Stimulated activated CD4-positive, alpha-beta T cell treated with anti-CD3 and anti-CD28 coated beads, Interleukin-2, amount 100 ng/mL, for 4 hours (primary cell): ENCODE measurements at places on chromosomes 16 and 17.

DNA sequence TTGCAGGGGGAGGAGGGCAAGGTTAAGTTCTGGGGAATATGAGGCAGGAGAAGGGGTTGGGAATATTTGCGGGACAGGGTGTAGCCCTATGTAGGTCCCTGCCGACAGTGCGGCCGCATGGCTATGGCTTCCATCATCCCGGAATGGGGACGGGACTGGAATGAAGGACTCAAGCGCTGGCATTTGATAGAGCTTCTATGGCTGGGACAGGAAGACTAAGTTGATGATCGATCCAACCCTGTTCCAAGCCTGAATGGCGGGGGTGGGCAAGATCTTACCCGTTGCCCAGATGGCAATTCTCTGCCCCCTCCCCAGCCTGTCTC lies 47.1 kb downstream of the SRCIN1 start:
- DNase-seq = no peak

DNA sequence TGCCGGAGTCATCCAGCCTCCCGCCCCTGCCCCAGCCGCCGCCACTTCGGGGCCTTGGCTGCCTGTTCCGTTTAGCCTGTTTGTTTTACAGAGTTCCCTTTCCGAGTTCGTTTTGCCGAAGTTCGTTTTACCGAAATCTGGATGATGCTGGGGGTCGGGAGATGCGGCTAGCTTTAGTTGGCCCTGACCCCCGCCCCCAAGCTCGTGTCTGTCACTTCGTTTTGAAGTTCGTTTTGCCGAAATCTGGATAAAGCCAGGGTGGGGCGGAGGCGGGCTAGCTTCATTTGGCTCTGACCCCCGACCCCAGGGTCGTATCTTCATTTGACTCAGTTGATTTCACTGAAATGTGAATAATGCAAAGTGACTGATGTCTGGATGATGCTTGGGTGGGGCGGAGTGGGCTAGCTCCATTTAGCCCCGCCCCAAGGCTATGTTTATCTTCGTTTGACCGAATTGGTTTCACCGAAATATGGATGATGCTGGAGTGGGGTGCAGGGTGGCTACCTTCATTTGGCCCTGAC lies 591 bp downstream of the PSMD7 start:
- peak; percentile 9 for DNase-seq

- no peak for DNase-seq
Measured at GRCh38 chr17:41140360-41141131, at the start of gene KRTAP4-6. Gene KRTAP4-6, minus strand, starts transcription at chr17:41140544. Its CDS starts 57 bp downstream, at chr17:41140487.

DNA sequence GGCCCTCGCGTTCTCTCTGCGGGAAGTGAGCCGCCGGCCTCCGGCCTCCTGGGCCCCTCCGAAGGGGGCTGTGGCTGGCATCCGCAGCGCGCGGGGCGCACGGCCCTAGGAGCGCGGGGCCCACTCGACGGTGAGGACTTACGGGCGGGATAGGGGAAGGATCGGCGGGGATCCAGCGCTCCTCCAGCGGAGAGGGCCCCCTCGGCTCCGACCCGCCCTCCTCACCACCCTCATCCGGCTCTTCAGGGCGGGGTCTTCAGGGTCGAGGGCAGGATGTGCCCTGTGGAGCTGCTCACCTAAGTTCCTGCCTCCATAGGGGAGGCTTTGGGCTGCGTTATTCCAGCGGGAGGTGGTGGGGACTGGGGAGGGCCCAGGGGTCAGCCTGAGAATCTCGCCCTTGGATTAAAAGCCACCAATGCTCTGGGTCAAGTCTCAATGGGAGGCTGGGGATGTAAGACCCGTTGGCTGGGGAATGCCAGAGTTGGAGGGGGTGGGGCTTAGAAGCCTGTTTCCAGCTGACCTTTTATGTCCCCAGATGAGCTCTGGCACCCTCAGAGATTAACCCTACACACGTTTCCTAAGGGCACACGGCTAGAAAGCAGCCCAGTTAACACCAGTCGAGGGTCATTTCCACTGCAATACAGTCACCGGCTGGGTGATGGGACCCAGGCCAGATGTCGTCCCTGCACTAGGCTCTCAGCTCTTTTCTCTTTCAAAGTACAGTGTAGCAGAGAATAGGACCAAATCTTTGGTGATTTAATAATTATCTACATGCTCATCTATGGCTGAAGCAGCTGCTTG lies 13.4 kb downstream of the TBX2 start:
- DNase-seq = no peak

GRCh38 chr17:15106540-15106939 lies 158.6 kb downstream of the PMP22 start:
- DNase-seq = no peak

DNA sequence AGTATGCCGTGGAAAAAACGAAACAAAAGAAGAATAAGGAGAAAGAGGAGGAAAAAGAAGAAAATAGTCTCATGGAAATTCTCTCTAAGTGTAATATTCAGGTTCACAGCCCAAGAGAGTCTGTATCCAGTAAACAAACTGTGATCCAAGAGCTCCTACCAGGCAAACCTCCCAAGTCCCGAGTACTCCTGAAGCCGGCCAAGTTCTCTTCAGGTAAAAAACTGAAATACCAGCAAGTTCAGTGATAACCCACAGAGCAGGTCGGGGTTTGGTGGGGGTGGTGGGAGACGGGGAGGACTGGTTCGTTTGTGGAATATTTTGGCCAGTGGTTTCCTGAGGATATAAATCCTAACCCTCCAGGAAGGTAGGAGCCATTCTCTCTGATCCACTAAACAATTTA lies 8.5 kb upstream of the TVP23B start:
- DNase-seq = no peak

GRCh38 chr17:76337413-76337777 lies 16.3 kb downstream of the PRPSAP1 start:
- DNase-seq = no peak

GRCh38 chr16:57616876-57617275 lies 11.6 kb upstream of the ADGRG1 start:
- no peak for DNase-seq

DNA sequence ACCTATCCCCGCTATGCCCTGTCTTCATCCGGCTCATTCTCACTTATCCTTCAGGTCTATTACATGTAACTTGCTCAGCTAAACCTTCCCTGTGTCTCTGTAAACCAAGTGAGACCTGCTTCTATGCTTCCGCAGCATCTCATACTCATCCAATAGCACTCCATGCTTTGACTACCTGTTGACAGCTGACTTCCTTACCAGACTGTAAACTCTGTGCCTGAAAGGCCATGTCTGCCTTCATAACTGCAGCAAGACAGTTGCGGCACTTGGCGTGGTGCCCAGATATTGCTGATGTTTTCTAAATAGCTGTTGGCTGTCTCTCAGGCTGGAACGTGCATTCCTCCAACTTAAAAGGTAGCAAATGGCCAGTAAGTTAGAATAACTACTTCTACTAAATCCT lies 1.8 kb upstream of the OR1E1 start:
- no peak for DNase-seq

DNA sequence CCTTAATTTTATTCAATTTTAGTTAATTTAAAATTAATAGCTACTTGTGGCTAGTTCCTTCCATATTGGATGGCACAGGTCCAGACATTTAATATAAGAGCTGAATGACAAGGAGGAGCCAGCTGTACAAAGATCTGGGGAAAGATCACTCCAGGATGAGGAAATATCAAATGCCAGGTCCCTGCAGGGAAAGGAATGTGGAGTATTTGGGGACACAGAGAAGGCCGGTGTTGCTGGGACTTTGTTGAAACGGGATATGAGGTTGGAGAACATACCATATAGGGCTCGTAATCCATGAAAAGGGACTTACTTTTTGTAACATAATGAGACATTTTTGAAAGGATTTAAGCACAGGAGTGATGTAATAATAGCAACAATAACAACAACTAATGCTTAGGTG lies 426.8 kb downstream of the HS3ST4 start:
- DNase-seq = no peak

GRCh38 chr17:66625311-66625767 lies 209.6 kb upstream of the CACNG5 start:
- no peak for DNase-seq

- no peak for DNase-seq
Measured at GRCh38 chr16:4771646-4772045, 4.7 kb upstream of the ZNF500 start.

GRCh38 chr17:42562388-42563142 lies 617 bp downstream of the COASY start:
- no peak for DNase-seq

DNA sequence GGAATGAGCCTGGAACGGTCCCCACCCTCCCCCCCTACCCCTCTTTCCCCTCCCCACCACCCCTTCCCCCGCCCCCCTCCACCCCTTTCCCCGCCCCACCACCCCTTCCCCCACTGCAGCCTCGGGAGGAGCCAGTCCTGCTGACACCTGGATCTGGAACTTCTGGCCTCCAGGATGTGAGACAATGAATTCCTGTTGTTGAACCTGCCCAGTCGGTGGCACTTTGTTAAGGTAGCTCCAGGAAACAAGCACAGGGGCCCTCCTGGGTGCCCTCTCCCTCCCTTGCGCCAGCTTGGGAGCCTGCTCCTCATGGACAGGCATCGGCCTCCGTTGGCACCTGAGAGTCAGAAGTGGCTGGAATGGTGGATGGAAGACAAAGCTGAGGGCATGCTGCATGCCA lies 152.4 kb upstream of the FOXF1 start:
- DNase-seq = no peak

GRCh38 chr16:50372611-50373344 lies 4.0 kb upstream of the BRD7 start:
- DNase-seq = no peak

GRCh38 chr16:56935201-56935600 lies 3.3 kb downstream of the HERPUD1 start:
- no peak for DNase-seq

DNA sequence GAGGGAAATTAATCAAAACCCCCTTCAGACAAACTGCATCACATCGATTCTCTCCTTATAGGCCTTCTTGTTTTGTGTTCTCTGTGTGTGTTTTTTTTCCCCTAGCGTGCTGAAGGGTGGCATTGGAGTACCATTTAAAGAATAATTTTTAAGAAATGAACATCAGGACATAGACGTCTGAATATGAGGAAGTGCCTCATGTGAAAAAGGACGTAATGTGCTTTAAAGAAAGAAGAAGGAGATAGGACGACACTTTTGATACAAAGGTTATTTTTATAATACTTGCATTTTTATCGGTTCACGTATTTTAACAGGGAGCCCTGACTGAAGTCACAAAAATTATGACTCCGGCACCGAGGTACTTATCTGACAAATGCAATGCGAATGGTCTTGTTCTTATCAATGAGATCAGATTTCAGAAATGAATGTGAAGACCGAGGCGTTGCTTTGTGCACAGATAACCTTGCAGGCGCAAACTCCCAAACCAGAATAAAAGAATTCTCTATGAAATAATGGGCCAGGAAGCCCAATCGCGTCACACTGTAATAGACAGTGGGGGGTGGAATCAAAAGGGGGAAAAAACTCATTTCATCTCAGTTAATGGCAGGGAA lies 606.3 kb downstream of the MAF start:
- DNase-seq = no peak

DNA sequence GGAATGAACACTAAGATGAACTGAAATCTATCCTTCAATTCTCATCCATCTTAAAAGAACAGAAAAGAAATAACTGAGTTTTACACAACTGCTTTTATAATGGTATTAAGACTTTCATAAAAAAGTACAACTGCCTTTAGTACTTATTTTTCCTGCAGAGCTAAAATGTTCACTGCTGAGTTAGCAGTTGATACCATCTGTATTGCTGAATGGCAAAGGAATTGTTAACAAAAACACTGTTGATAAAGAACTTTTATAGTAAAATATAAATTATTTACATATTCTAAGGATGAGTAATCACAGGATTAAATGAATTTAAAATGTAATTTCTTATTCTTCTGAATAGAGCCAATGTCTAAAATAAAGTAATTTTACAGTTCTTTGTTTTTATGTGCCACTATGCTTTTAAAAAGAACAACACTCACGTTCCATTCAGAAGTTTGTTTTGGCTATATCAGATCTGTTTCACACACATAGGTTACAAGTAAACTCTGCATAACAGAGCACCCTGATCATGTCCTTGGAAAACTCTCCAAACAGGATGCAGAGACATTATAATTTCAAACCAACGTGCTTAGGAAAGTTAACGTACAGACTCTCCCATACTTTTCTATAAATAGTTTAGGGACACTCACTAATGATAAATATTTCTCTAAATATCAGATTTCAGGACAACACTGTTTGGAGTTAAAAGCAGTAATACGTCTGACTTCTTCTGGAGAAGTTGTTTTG lies 151.1 kb downstream of the ITFG1 start:
- no peak for DNase-seq
